ENCODE measurements at places on chromosomes 5 and 9.

DNA sequence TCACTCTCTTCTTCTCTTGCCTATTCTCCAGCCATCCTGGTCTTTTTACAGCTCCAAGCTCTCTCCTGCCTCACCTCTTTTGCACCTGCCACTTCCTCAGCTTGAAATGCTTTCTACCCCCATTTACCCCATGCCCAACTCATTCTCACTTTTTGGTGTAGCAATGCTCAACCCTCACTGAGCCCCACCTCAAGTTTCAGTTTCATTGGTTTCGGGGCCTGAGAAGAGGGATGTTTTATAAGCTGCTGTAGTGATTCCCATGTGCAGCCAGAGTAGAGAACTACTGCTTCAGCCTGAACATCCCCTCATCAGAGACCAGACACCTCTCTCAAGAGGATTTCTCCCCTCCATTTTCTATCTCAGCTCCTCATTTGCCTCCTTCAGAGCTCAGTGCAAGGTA, 45.2 kb upstream of the FYB1 start:
- DNase-seq, result no peak

DNA sequence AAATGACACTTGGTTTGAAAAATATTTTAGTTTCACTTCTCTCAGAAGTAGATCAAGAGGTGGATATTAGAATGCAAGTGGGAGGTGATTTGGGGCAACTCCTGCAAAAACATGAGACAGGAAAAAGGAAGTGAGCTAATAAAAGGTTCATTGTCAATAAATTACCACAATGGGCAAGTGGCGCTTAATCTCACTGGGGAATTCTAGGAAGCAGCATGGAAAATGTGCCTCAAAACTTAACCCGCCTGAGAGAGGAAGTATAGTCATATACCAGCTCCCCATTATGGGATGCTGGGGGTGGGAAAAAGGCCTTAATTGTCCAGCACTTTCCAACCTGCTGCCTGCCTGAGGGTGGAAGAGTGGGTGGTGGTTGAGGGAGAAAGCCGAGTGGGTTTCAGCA, 204.1 kb downstream of the ELAVL2 start:
- DNase-seq, result no peak

GRCh38 chr5:135246923-135247795, 151.9 kb downstream of the MACROH2A1 start:
- no peak for DNase-seq

- no peak for DNase-seq
These were observed 661.4 kb upstream of the KLF4 start for GRCh38 chr9:108150736-108151586.

- DNase-seq, result no peak
These were observed 34.5 kb downstream of the PRRT1B start for GRCh38 chr9:131579789-131580211.

GRCh38 chr9:98994172-98995058, 50.7 kb downstream of the COL15A1 start:
- DNase-seq, result no peak

- DNase-seq, result no peak
These were observed 144.9 kb downstream of the MYO10 start for GRCh38 chr5:16791036-16791705.

DNA sequence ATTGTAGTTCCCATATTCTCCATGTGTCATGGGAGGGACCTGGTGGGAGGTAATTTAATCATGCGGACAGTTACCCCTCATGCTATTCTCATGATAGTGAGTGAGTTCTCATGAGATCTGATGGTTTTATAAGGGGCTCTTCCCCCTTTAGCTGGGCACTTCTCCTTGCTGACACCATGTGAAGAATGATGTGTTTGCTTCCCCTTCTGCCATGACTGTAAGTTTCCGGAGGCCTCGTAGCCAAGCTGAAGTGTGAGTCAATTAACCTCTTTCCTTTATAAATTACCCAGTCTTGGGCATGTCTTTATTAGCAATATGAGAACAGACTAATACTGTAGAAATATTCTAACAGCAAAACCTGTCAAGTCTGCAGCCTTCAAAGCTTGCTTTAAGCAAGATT, 293.2 kb downstream of the CTNND2 start:
- no peak for DNase-seq

DNA sequence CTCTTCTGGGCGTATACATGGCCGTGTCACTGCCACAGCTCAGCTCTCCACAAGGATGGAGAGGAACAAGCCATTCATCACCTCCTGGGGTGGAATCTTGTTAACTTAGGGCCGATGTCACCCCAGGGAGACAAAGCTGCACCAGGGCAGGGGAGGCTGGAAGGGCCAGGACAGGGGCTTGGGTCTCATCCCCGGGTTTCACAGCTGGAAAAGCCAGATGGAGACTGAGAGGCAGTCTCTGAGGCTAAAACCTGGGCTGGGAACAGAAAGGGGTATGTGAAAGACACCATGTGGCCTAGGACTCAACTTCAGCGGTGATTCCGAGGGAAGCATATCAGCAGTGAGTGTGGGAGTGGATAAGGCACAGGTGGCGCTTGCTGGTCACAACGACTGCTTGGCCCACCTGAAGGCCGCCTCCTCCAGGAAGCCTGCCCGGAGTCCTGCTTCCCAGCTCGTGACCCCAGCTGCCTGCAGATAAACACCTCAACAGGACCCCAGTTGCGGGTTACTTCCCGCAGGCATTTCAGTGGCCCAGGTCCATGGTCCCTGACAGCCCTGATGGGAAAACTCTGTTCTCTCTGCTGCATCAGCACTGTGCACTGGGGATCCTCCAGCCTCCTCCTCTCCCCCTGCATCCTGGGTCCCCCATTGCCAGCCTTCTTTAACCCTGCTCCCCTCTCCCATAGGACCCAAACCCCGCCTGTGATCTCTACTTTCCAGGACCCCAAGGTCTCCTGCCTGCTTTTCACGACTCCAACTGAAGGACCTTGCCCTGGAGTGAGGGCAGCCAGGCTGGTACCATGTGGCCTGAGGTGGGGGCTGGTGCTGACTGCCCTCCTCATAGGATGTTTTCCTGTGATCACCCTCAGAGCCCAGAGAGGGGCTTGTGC, 51.7 kb upstream of the FCN1 start:
- no peak for DNase-seq

- no peak for DNase-seq
These were observed 205.2 kb downstream of the AGTPBP1 start for GRCh38 chr9:85536514-85536913.

- no peak for DNase-seq
These were observed 14.7 kb upstream of the BRD3OS start for GRCh38 chr9:134010310-134011173.

DNA sequence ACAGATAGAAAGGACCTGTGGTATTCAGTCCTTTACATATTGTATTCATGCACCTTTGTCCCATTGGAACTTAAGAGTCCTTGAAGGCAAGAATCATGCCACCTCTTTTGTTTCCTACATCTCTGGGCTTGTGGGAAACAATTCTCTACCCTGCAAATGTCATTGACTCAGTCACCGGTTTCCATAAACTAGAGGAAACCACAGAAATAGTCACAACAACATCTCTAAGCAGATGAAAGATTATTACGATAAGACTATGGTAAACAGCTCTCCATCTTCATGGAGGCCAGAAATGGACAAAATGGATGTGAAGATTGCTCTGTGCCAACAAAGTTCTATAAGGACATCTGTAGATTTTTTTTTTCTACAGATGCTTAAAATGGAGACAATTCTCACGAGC, 165.5 kb downstream of the PIK3R1 start:
- no peak for DNase-seq

DNA sequence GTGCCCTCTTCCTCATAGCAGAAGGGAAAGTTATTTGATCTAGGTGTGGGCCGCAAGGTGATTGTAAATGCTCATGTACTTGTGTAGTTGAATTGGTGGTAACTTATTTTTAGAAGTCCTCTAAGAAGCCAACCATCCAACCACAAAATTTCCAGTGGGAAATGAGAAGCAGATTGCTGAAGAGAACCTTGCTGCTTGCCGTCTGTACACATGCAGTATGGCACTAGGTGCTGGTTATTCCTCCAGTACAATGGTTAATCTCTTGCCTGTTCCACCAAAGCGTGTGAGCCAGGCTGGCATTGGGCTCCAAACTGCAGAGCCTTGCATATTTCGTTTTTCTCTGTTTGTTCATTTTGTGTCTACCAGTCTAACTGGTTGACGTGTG, 28.0 kb downstream of the PIP5K1B start:
- no peak for DNase-seq

DNA sequence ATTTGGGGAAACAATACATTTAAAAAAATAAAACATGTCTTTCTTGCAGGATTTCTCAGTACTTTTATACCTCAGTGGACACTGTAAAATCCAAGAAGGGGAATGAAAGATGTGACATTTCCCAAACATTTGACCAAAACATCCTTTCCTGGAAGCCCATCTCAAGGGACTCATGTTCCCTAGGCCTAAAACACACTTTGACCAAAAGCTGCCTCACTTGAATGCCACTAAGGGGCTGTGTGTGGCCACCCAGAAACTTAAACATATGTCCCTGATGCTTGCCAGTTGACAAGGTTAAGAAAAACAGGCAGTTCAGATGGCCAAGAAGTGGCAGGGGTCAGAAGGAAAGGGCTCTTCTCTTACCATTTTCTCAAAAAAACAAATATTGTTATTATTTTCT, 73.6 kb downstream of the EPB41L4B start:
- DNase-seq, result no peak

DNA sequence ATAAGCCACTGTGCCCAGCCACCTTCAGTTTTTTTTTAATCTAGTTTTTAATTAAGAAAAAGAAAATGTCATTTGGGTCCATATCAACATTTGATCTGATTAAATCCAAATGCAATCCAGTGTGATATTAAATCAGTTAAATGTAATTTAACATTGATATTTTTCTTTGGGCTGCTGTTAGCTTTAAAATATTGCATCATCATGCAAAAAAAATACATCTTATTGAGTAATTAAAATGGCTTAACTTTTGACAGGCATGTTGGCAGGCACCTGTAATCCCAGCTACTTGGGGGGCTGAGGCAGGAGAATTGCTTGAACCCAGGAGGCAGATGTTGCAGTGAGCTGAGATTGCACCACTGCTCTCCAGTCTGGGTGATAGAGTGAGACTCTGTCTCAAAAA, 22.7 kb upstream of the LRRC70 start:
- no peak for DNase-seq

DNA sequence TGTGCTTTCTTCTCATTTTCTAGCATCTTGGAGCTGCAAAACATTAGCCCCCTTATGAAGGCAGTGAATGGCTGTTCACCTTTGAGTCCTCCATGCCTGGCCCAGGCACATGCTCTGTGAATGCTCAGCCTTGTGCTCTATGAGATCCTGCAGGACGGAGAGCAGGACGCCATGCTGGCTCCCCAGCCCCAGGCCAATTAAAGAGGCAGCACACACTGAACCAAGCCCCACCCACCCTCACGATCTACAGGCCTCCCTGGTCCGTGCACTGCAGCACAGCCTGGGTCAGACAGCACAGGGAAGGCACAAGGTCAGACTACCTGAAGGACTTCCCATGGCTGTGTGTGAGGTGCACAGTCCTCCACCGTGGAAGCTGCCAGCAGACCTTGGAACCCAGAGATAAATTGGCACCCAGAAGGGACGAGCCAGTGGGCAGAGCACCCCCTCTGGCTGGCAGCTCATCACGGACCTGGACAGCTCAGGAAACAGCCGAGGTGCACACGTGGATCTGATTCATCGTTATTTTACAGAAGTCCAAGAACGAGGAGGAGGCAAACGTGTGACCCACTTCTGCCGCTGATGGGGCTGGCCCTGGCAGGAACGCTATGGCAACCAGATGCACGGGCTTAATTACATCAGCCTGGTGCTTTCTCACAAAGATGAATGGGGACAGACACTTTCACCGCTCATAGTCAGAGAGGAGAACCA, 59.5 kb downstream of the OLFM1 start:
- DNase-seq, result no peak

GRCh38 chr9:38335686-38336085, 56.8 kb upstream of the ALDH1B1 start:
- DNase-seq, result no peak

DNA sequence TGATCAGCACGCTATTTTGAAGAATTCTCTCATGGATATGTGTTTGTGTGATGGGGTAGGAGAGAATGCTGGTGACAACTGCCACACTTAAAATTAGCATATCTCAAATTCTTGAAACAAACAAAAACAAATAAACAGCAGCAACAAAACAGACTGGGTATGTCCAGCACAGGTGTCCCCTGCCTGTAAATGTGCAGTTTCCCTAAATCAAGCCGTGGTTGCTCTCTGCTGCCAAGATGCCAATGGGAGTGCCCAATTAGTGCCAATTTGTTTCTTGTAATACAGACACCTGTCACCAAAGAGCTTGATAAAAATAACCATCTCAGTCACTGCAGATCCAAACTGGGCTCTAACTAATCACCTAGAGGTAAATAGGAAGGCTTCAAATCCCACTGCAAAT, 144.2 kb upstream of the SMARCA2 start:
- no peak for DNase-seq

- DNase-seq, result no peak
These were observed 57.4 kb downstream of the NFIB start for GRCh38 chr9:14256588-14256987.

- no peak for DNase-seq
These were observed 49.3 kb downstream of the F2R start for GRCh38 chr5:76765249-76765648.

GRCh38 chr5:151014680-151015343, 5.6 kb upstream of the GPX3 start:
- DNase-seq, result no peak

GRCh38 chr9:134403292-134403681, 77.0 kb downstream of the RXRA start:
- DNase-seq, result no peak

- DNase-seq, result no peak
These were observed at the start of gene SPINK13 for GRCh38 chr5:148268566-148268965. Gene SPINK13 (plus strand): TSS chr5:148268794. CDS start chr5:148270073, 1,279 bp downstream.

DNA sequence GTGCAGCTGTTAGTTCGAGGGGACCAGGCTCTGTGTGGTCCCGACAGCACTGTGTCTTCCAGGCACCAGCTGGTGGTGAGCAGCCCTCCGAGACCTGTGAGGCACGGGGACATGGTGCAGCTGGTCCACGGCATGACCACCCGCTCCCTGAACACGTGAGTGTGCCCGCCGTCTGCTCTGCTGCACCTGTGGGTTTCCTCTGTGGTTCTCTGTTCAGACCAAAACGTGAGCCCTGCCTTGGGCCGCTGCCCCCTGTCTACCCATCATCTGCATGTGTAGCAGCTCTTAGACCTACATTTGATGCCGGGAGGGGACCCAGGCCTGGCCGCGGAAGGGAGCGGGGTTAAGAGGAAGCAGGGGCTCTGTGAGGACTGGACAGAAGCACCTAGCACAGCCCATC, 10.5 kb downstream of the POMT1 start:
- no peak for DNase-seq

GRCh38 chr5:32713770-32714381, 2.8 kb downstream of the NPR3 start:
- DNase-seq, result no peak
